ENCODE measurements at places on chromosomes 2 and 18. TPM values are rescaled to one million over a fixed set of nuclear protein-coding genes. Genes with fewer than 3 reads are reported as not detected.

The CAPN13 gene
- total RNA-seq: 23.0 TPM

The TDRD15 gene
- total RNA-seq: not detected

The NRP2 gene
- 67.5 TPM for total RNA-seq

The CREG2 gene
- total RNA-seq: not detected

The SERPINB13 gene
- total RNA-seq: not detected

The CNDP1 gene
- total RNA-seq: not detected

The ERFE gene
- not detected for total RNA-seq

The SCN9A gene
- 13.6 TPM for total RNA-seq

The CACNB4 gene
- 17.3 TPM for total RNA-seq

The SCYGR4 gene
- not detected for total RNA-seq

The ATF2 gene
- total RNA-seq: 48.0 TPM

The CSRNP3 gene
- 2.3 TPM for total RNA-seq

The SCLY gene
- 12.4 TPM for total RNA-seq

The GLI2 gene
- total RNA-seq: 3.3 TPM

The TXNDC2 gene
- total RNA-seq: 0.12 TPM

The SCG2 gene
- 0.71 TPM for total RNA-seq

The PTPRM gene
- 85.2 TPM for total RNA-seq

The EGR4 gene
- total RNA-seq: not detected

The IL36A gene
- total RNA-seq: not detected

The DYNC1I2 gene
- 77.2 TPM for total RNA-seq

The SERPINB3 gene
- not detected for total RNA-seq

The TBC1D8 gene
- 30.2 TPM for total RNA-seq

The SFTPB gene
- 12,584 TPM for total RNA-seq

The CAPN14 gene
- total RNA-seq: 0.15 TPM

The CYRIA gene
- 29.4 TPM for total RNA-seq

The PLEK gene
- 42.1 TPM for total RNA-seq

The PID1 gene
- total RNA-seq: 48.0 TPM

The SERPINB5 gene
- not detected for total RNA-seq

The LOXHD1 gene
- total RNA-seq: 2.9 TPM

The STON1 gene
- 33.4 TPM for total RNA-seq

All from lower lobe of right lung (tissue), 2 donors.